ENCODE measurements at places on chromosomes 1 and 21.
A peak's percentile ranks its signal among the peaks of the same experiment; 100 is the strongest.

DNA sequence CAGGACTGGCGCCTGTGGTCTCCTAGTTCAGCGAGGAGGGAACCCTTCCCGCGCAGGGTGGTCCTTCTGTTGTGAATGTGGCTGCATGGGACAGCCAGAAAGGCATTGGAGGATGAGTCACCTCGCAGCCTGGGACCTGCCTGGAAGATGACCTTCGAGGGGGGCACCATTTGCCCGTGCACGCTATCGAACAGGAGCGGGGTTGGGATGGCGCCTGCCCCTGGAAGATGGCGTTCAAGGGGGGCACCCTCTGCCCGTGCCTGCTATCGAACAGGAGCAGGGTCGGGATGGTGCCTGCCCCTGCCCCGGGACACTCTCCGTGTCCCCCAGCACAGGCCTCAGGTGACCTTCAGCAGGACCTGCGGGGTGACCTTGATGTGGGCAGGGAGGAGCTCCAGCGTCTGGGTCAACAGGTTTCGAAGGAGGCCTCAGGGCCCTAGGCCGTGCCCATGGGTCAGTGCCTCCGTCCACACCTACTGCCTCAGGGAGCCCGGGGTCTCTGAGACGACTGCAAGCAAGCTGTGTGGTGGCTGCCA, 1.7 kb upstream of the ACTRT2 start:
- no peak for DNase-seq

GRCh38 chr1:76075188-76075489, 593 bp downstream of the ST6GALNAC3 start:
- no peak for DNase-seq

- DNase-seq, result no peak
These were observed 323.2 kb upstream of the SGIP1 start for GRCh38 chr1:66210635-66211244.

DNA sequence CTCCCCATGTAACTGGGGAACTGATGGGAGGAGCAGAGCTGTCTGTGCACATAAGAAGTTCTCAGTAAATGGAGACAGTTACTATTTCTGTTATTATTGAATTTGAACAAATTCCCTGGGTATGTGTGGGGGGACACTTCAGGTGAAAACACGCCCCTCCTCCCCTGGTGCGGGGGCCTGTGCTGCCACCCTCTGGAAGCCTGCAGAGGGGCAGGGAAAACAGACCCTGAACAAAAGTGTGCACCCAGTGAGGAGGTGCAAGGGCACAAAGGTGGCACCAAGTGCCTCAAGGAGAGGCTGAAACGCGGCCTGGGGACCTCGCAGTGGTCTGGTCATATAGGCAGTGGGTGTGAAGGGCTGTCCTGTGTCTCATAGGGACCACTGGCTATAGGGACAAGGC, 18.2 kb upstream of the NADK start:
- DNase-seq, result no peak

- DNase-seq, result peak; percentile 53
These were observed 39.7 kb downstream of the UBE2U start for GRCh38 chr1:64242895-64243756.

GRCh38 chr21:46551636-46552241, 53.1 kb downstream of the S100B start:
- no peak for DNase-seq

- no peak for DNase-seq
These were observed 11.2 kb downstream of the DDAH1 start for GRCh38 chr1:85453640-85454194.

GRCh38 chr1:158689110-158689509, 2.6 kb upstream of the SPTA1 start:
- DNase-seq, result no peak

DNA sequence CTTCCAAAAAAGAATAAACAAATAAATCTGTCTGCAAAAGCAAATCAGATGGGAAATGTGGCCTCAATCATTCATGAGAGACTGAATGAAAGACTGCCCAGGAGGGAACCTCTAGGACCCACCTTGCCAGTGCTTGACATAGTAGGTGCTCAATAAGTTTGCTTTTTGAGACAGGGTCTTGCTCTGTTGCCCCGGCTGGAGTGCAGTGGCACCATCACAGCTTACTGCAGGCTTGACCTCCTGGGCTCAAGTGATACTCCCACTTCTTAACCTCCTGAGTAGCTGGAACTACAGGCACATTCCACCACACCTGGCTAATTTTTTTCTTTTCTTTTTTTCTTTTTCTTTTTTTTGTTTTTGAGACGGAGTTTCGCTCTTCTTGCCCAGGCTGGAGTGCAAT, 40.3 kb upstream of the CCSAP start:
- DNase-seq, result no peak

DNA sequence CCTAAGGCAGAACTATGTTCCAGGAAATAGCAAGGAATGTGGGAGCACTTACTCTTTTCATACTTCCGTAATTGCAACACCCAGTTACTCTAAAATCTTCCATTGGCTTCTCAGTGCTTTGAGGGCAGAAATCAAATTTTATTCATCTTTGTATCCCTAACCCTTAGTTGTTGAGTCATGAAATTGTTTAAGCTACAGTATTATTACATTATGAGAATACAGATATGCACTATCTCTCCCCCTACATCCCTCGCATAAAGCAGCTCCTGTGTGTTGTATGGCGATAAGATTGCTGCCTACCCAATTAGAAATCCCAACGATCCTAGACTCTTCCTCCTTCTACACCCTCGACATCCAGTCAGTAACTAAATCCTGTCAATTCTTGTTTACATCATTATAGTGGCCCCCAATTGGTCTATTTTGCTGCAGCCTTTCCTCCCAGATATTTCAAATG, 2.6 kb downstream of the AIDA start:
- DNase-seq, result peak; percentile 8

- no peak for DNase-seq
These were observed 1.4 kb upstream of the BCL10 start for GRCh38 chr1:85277802-85278201.

GRCh38 chr1:57238233-57238781, 185.6 kb downstream of the DAB1 start:
- peak; percentile 2 for DNase-seq

- DNase-seq, result peak; percentile 56
These were observed 10.5 kb downstream of the KIAA1614 start for GRCh38 chr1:180923021-180923841.

DNA sequence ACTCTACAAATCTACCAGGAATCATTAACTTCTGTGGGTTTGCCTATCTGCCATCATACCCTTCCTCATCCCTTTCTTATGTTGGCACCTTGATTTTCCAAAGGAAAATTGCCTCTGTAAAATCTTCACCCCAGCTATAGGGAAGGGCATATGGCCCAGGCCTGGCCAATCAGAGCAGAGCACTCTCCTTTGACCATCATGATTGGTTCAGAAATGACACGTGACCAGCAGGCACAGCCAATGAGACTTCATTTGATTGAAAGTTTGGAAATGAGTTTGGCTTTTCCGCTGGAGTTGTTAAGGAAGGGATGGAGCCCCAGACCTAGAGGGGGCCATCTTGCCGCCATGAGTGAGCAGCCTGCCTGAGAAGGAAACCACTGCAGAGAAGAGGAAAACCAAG, 35.1 kb upstream of the IFFO2 start:
- DNase-seq, result no peak

GRCh38 chr1:91428182-91428798, 23.7 kb upstream of the HFM1 start:
- peak; percentile 6 for DNase-seq

DNA sequence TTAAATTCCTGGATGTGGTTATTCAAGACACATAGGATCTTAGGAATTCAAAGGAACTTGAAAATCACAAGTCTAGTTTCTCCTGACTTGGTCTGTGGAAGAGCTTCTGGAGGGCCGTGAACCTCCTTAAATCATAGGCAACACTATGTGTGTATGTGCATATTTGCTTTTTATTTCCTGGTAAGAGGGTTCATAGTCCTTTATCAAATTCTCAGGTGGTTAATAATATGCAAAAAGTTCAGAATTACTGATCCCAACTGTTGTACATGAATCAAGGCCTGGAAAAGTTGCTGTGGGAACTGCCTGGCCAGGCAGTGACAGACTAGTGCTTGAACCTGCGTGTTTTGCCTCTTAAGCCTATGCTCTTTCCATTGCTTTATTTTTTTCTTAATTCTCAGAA, 12.9 kb downstream of the MTR start:
- no peak for DNase-seq

- no peak for DNase-seq
These were observed 16.2 kb upstream of the ACTN2 start for GRCh38 chr1:236670060-236670459.

DNA sequence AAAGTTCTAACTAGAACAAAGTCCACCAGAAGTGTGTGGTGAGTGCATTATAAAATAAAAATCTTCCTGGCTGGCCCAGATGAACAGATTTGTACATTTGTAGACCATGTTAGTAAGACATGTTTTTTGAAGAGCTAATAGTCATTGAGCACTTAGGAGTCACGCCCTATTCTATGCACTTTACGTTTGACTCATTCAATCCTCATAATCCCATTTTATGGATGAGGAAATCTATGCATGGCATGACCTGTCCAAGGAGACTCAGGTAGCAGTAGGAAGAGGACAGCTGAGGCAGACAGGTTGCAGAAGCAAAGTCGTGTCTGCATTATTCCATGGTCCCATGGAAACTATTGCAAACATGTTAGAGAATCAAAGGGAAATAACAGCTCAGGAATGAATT, 30.3 kb upstream of the LPAR3 start:
- DNase-seq, result no peak

DNA sequence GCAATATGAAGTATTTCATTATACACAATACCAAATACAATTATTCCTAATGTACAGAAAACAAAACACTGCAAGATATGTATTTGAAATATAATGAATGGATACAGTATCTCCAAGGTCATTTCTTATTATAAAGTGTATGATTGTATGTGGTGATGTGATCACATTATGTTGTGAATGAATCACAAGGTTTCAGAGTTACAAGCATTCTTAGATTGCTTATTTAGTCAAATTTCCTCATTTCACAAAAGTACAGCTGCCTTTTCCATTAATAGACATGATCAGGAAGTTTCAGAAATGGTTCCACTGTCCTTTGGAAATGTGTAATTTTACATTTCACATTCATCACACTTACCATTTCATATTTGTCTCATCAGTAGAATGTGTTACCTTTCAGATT, 28.3 kb upstream of the NEK7 start:
- peak; percentile 16 for DNase-seq

DNA sequence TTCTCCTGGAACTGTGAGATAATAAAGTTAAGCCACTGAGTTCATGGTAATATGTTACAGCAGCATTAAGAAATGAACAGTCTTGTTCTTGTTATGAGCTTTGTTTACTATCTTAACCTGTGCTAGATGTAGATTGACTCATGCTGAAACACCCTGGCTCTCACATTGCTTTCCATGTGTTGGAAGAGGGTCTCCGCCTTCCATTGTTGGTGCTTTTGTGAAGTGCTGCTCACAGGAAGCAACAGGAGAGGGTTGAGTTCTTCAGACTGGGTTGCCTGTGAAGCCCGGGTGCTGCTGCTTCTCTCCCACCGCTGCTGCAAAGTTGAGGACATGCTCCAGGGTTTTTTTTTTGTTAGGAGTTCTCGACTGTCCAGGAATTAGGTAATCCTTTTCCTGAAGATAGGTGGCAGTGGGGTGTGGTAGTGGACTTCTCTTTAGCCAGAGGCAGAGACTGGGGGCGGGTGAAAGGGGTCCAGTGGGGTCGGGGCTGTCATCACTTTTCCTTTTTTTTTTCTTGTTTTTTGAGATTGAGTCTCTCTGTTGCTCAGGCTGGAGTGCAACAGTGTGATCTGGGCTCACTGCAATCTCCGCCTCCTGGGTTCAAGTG, 28.7 kb upstream of the HMGN1 start:
- DNase-seq, result no peak

DNA sequence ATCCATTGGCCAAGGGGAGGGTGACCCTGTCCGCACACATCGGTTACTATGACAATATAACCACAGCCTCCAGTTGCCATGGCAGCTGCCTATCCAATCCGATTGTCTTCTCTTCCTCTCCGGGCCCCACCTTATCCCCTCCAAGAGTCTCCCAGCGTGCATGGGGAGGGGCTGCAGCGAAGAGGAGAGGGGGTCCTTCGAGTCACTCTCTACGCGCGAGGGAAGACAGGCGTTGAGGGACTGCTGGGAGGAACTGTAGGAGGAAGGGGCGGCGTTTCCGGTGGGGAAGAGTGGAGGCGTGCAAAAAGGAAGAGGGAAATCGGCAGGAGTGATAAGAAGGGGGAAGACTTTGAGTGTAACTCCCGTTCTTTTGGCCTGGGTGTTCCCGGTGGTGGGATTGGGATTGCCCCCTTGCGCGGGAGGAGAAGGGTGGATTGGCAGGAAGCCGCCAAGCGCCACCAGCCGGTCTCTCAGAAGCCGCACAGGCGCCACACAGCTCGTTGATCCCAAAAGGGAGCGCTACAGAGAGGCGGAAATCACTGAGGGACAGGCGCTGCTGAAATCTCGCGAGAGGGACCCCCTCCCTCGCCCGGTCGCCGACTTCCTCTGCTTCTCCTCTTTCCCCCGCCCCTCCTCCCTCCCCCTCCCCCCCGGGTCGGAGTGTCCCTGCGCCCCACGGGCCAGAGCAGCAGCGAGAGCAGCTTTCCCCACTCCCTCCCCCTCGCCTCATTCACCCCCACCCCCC, 384 bp upstream of the SMG7 start:
- peak; percentile 98 for DNase-seq

DNA sequence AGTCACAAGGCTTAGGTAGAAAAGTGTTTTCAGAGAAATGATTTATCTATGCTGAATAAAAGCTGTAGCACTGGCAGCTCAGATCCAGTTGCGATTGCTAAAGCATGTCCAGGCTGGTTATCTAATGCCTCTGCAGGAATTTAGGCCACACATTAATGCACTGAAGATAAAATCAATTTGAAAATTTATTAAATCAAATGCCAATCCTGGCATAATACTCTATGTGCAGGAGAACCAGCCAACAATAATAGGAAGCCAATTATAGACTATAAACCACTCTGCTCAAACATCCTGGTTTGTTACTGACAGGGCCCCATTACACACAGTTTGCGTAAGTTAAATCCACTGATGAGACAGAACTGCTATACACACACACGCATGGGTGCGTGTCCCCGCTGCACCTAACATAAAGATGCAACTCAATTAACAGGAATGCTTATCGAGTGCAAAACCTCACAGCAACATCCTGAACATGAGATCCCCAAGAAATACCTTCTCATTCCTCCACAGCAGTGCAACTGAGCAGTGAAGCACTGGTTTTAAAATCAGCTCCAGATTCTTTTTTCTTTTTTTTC, 40.6 kb downstream of the PTP4A2 start:
- no peak for DNase-seq

- no peak for DNase-seq
These were observed 65.4 kb downstream of the TIAM1 start for GRCh38 chr21:31278511-31279130.

DNA sequence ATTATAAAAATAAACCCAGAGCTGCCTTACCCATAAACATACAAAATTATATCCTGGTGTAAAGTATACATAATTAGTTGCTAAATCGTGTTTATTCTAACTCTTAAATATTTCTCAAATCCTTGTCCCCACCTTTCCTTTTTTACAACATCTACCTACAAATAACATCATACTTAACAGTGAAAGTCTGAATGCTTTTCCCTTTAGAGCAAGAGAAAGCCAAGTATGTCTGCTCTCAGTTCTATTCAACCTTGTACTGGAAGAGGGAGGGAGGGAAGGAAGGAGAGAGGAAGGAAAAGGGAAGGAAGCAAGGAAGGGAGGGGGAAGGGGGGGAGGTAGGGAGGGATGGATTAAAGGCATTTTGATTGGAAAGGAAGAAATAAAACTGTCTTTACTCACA, 14.6 kb downstream of the DOCK7 start:
- DNase-seq, result no peak

- DNase-seq, result peak; percentile 76
These were observed 33.5 kb upstream of the AKT3 start for GRCh38 chr1:243883551-243883950.

GRCh38 chr1:2635361-2636010, 2.7 kb upstream of the MMEL1 start:
- DNase-seq, result no peak

All from EL (cell line).